ENCODE measurements at places on chromosomes 3 and 15.

DNA sequence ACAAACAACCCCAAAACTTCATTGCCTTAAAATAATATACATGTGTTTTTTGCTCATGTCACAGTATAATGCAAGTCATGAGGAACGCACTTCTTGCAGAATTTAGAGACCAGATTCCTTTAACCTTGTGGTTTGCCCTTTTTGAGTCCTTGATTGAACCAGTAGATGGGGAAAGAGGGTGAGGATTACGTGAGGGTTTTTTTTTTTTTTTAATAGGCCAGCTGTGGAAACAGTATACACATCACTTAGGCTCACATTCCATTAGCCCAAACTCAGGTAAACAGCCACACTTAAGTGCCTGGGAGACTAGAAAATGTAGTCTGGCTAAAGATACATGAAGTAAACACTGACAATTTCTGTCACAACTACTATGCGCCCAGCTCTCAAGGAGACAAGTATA lies 114.9 kb upstream of the MLF1 start:
- no peak for DNase-seq

- no peak for DNase-seq
These were observed 334.0 kb upstream of the MCTP2 start for GRCh38 chr15:93897377-93897776.

GRCh38 chr15:69316291-69316690 lies 17.6 kb downstream of the PAQR5 start:
- DNase-seq: no peak

DNA sequence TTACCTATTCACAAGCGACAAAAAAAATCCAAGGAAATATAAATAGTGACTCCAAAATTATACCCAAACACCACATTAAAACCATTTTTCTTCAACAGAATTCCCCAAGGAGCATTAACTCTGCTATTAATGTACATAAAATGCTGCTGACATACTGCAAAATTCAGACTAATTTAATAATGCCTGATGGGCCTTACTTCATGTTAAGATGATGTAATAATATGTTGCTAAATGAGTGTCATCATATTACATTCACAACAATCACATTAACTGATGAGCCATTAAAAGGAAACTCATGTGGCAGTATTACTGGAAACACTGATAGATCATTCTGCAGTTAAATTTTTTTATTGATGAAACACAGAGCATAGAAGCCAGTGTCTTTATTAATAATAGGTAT lies 204.9 kb upstream of the CGNL1 start:
- peak; percentile 82 for DNase-seq

GRCh38 chr15:63599401-63600000 lies 2.3 kb downstream of the FBXL22 start:
- DNase-seq: no peak

Data from SK-N-MC (cell line).